ENCODE measurements at places on chromosomes 4 and X.

- no peak for DNase-seq
These were observed 11.3 kb upstream of the YTHDC1 start for GRCh38 chr4:68361146-68361589.

GRCh38 chr4:4848540-4848939 lies 10.9 kb upstream of the MSX1 start:
- DNase-seq, result no peak

DNA sequence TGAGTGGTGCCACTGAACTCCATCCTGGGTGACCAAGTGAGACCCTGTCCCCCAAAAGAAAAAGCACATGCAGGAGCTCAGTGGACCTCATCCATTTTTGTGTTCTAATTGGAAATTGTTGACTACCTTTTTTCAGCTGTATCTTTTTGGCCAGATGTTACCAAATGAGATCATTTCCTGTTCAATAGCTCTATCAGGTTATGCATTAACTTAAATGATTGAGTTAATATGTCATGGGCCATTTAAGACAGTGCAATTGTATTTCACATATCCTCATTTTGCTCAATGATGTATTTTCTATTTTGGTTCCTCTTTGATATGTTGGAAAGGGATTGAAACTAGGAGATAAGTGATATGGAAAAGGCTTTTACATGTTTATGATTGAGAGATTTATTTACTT lies 26.2 kb upstream of the RHOH start:
- DNase-seq, result no peak

DNA sequence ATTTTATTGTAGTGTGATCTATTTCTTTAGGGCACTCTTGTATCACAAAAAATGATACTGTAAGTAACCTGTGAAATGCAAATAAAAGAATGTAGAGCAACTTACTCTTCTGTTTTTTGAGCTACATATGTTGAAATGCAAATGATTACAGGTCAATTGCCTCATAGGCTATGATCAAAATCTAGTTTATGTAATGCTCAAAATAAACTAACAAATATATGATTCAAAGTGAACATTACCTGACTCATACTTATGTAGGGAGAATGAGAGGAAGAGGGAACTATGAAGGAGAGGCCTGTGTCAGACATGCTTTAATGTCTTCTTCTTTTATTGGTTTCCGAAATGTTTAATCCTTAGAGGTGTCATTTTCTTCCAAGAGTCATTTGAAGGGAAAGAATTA lies 5.0 kb upstream of the RPS6KA3 start:
- DNase-seq, result no peak

GRCh38 chrX:17584248-17584681 lies 153.0 kb upstream of the SCML1 start:
- DNase-seq, result no peak

DNA sequence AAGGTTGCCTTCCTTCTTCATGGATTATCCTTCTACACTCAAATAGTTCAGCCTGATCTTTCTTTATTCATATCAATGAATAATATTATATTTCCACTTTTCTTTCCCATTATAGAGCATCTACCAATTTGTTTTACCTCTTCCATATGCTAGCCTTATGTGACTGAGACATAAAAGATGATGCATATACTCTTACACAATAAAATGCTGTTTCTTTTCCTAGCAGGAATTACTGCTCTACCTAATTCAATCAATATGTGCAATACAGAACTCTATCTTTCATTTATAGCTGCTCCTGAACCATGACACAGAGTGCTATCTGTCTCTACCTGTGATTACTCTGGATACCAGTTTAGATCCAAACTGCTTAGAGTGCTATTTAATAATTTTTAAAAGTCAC lies 2334.0 kb downstream of the PCDH7 start:
- no peak for DNase-seq

DNA sequence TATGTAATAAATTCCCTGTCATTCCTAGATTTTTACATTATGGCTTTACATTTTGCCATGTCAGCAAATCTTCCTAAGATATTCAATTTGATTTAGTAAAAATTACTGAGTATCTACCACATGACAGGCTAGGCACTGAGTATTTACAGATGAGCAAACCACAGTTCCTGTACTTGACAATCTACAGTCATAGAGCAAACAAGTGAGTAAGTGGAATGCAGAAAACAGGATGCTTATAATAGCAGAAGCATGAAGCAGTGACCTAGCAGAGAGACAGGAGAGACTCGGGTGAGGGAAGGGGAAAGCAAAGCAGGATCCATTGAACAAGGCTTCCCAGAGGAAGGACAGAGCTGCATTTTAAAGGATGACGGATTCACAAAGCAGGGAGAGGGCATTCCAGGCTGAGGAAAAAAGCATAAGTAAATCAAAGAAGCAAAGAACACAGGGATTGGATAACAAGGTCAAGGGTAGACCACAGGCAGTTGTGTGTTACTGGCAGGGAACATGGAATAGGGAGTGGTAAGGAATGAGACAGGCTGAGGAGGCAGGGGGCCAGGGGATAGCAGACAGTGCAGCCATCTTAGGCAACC lies 124.7 kb upstream of the C1QTNF7 start:
- DNase-seq, result no peak

DNA sequence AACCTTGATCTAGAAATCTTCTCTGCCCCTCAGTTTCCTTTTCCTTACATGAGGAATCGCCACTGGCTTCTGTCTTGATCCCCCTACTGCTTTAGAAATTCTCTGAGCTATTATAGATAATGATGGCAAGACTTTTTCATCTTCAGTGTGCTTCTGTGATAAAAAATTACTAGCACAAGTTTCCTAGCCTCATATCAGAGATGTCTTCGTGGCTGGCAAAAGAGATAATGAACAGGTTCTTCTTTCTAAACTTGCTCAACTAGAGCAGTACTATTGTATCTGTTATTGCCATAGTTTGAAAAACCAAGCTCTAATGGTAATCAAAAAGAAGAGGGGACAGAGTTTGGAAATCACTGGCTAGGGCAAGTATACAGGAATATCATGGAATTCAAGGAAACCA lies 4.1 kb upstream of the PDGFC start:
- no peak for DNase-seq

DNA sequence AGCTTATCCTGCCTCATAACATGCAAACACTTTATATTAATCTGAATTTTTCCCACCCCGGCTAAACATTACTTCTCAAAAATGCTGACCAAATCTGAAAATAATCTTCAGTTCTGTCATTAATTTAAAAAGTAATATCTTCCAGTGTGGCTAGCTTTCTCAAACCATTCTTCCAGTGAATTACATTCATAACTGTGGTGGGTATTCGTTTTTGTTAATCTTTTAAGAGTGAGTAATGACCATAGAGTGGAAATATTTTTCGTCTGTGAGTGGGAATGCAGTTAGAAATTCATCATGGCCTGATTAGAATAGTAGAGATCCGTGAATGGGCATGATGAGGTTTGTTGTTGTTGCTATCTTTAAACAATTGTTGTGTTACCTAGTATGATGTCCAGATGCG lies 138.6 kb upstream of the SFRP2 start:
- DNase-seq, result no peak

- no peak for DNase-seq
These were observed 162.0 kb downstream of the SNCA start for GRCh38 chr4:89674876-89675459.

GRCh38 chrX:108453841-108454240 lies 14.2 kb downstream of the COL4A5 start:
- no peak for DNase-seq

DNA sequence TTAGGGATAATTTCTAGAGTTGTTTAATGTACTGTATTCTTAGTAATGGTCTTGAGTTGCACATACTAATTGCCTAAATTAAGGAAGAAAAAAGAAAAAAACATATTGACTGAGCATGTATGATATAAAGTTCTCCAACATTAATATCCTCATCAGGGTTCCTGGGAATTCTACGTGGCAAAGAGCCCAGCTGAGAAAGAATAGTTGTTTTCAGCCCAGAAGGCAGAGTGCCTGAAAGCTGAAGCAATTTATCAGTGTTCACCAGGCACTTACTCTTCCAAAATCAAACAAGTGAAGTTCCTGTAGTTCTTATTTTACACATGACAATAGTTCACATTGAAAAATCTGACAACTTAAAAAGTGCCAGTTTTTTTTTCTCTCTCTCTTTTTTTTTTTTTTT lies 27.7 kb downstream of the YIPF7 start:
- DNase-seq, result no peak

Data from Kasumi-1 (cell line).